Stimulated activated CD4-positive, alpha-beta T cell treated with anti-CD3 and anti-CD28 coated beads, Interleukin-4, amount 100 ng/mL, for 4 hours (primary cell): ENCODE measurements at places on chromosomes 2 and 18.

DNA sequence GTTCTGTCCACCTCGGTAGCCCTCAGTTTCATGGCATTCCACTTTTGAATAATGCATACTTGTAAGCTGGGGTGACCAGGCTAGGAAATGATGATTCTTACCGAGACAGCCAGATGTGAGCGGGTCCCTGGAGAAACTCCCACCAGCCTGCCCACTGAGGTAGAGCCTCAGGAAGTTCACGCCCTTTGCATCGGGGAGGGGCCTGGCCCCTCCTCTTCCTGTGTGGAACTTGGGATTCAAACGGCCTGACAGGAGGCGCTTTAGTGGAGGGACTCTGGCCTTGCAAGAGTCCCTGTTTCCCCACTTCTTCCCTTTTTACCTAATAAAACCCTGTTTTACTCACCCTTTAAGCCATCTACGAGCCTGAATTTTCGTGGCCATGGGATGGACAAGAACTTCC, 44.6 kb downstream of the MRO start:
- DNase-seq, result no peak

DNA sequence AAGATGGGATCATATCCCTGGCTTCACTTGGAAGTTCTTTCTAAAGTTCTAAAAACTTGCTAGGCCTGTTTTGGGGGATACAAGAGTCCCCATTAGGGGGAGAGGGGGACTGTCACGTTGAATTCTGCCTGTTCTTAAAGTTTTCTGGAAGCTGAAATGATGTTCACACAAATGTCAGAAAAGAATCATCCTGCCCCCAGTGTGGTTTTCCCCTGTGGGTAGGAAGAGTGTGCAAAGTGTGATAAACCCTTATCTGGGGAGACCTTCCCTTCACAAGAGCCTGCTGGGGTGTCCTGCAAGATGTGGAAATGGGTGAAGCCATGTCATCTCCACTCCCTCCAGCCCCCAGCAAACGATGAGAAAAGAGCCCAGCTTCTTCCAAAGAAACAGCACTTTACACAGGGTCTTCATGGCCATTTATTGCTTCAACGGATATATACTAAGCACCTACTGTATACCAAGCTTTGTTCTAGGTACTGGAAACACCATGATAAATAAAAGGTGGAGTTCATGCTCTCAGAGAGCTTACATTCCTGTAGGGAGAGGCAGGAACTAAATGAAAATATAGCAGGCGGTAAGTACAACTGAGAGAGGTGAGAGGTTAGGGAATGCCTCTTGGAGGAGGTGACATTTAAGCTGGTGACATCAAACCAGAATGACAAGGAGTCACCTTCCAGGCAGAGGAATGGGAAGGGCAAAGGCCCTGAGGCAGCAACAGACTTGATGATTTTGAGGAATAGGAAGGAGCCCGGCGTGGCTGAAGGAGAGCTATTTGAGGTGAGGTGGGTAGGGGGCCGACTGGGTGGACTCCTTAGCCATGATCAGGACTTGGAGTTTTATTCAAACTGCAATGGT, 1.6 kb downstream of the MFSD2B start:
- DNase-seq, result no peak

GRCh38 chr2:229282758-229283546, 11.9 kb upstream of the PID1 start:
- DNase-seq, result no peak

- DNase-seq, result peak; percentile 69
Observed at GRCh38 chr2:203535078-203535783, at the start of gene RAPH1. RAPH1 (minus strand) TSS chr2:203535301; CDS start chr2:203495353, 39,948 bp downstream.

- no peak for DNase-seq
Observed at GRCh38 chr2:124343827-124344498, 318.9 kb downstream of the CNTNAP5 start.

- no peak for DNase-seq
Observed at GRCh38 chr2:15732341-15733077, 140.8 kb downstream of the DDX1 start.

DNA sequence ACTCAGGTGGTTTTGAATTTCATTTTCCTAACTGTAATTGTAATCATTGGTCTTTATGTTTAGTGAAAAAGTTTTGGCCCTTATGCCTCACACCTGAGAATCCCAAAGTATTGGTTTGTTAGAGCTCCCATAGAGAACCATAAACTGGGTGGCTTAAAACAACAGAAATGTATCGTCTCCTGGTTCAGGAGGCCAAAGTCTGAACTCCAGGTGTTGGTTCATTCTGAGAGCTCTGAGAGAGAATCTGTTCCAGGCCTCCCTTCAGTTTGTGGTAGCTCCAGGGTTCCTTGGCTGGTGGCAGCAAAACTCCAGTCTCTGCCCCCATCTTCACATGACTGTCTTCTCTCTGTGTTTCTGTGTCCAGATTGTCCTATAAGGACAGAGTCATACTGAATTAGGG, 11.0 kb downstream of the IL37 start:
- DNase-seq, result no peak

DNA sequence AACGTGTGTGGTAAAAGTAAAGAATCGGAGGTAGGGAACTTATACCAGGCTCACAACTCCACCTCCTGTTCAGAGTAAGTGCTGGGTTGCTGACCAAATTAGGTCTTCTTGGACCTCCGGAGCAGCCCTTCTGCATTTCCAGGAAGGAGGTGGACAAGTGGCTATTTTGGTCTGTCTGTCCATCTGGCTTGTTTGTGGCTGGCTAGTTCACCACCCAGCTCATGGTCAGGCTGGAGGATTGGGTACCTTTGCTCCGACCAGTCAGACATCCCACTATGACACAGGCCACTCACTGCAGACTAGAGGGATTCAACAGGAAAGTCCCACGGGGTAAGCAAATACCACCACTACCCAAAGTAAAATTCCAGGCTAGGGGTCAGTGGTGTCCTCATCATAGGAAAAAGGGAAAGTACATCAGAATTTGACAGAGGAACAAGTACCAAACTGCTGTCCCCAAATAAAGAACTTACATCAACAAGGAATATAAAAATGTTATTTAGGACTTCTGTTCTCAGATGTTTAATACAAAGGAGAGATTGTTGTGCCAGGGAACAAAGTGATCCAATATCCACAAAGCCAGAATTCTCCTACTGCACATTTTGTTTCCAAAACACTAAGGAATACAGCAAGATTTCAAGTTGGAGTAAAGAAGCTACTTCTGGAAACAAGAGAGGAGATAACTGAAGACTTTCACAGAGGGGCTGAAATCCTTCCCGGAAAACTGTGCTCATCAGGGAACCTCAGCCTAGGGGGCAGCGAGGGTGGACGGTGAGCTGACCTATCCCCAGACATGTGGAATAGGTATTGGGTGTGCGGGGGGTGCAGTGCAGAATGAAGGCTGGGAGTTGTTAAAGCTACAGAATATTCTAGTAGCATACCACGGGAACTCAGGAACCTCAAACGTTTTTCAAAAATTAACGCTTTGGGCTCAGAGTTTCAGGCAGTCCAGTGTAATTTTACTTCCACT, 56.9 kb downstream of the BCL2 start:
- DNase-seq, result no peak

- no peak for DNase-seq
Observed at GRCh38 chr2:172884336-172884735, 148.7 kb downstream of the RAPGEF4 start.

DNA sequence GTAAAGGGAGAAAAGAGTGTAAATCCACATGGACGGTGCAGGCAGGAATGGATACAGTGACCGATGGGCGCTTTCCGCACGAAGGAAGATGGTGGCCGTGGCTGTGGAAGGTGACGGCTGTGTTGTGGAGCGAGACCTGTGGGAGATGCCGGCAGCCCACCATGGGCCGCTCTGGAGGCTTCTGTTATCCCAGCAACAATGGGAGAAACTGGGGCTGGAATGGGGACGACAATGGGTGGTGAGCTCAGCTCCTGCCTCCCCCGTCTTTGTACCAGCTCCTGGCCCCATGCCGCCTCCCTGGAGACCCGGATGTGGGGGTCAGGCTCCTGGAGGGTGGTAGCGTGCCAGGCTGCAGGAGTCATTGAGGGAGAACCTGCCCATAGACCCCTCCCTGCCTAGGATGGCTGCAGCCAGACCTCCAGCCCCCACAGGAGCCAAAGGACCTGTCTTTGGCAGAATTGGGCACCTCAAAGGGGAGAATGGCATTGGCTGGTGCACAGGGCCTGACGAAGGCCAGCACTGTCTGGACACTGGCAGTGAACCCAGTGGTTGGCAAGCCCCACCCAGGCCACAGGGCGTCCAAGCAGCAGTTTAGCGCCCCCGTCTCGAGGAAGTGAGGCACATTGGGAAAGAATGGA, 72.6 kb downstream of the SLC66A2 start:
- DNase-seq, result no peak

DNA sequence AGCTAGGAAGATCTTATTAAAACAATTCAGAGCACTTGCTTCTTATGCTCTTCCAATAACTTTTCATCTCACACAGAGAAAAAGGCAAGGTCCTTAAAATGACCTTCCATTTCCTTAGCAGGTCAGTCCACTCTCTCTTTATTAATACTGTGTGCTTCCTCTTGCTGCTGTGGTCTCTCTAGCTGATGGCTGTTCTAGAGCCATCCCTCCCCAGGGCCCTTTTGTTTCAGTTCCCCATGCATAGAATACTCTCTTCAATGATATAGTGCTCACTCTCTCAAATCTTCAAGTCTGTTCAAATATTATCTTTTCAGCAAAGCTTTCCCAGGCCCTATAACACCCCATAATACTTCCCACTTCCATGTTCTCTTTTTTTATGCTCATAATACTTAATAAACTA, 469.3 kb downstream of the METTL4 start:
- DNase-seq, result no peak

GRCh38 chr18:72993250-72993649, 125.5 kb upstream of the NETO1 start:
- DNase-seq, result no peak
